Hypothalamus (tissue), 51 donors: ENCODE measurements at places on chromosomes 13 and 19.

DNA sequence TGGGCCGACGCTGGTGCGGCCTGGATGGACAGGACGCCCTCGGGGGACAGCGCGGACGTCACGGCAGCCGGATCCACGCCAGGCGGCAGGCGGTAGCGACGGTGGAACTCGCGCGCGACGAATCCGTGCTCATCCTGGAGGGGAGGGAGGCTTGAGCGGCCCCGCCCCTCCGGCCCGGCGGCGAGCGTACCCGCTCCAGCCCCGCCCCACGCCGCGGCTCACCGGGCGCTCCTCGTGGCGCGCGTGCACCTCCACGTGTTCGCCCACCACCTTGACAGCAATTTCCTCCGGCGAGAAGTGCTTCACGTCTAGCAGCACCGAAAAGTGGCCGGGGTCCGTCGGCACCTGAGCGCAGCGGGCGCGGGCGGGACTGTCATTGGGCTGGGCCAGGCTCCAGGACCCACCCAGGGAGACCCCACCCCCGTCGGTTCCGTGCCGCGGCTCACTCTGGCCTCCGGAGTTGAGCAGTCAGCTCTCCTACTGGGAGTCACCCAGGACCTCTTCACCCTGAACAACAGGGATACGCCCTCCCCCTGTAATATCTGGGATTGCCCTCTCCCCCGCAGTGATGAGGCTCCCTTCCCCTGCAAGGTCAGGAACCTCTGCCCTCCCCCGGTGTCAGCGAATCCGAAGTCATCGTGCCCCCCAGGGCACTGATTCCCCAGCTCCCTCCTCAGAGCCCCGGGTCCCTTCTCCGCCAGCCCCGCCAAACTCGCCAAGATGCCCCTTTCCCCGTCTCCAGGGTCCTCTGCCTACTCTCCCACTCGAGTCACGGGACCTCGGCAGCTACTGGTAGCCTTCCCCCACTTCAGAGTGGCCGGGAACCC is 1.1 kb downstream of the HSPB6 start:
- DNase-seq = no peak

- DNase-seq = no peak
Measured at GRCh38 chr13:109611912-109612691, 174.3 kb downstream of the IRS2 start.

- DNase-seq = no peak
Measured at GRCh38 chr13:113176822-113177221, 18.4 kb downstream of the PROZ start.

GRCh38 chr19:1474765-1475351 is 4.2 kb downstream of the C19orf25 start:
- DNase-seq = no peak

DNA sequence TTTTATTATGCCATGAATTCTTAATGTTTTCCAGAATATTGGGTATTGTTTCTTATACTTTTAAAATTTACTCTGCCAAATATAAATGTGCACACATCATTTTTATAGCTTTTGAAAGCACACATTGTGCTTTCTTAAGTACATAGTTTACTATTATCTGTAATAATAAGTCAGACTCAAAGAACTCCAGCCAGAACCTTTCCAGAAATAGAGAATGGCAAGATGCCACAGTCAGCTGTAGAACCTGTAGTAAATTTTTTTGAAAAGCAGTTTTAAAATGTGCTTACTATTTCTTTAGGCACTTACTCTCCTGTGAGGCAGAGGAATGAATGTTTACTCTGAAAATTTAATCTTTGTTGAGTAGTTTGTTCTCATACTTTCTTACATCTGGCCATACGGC is 1287.1 kb downstream of the PCDH9 start:
- DNase-seq = no peak

DNA sequence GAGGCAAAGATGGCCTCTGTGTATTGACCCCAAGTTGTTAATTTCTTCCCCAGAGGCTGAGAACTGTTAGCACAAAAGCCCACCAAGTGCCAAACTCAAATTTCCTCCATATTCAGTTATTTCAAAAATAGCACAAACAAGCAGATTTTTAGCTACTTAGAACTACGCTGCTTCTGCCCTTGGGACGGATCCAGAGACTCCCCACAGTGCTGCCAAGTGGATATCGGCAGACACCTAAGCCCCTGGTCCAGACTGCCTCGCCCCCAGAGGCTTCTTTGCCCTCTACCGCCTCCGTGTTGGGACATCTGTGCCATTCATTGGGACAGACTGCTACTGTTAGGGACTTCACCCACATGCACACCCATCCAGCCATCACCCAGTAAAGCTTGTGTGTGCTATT is 188.3 kb downstream of the POSTN start:
- no peak for DNase-seq

GRCh38 chr13:44758630-44759383 is 182.7 kb upstream of the TSC22D1 start:
- DNase-seq = no peak

DNA sequence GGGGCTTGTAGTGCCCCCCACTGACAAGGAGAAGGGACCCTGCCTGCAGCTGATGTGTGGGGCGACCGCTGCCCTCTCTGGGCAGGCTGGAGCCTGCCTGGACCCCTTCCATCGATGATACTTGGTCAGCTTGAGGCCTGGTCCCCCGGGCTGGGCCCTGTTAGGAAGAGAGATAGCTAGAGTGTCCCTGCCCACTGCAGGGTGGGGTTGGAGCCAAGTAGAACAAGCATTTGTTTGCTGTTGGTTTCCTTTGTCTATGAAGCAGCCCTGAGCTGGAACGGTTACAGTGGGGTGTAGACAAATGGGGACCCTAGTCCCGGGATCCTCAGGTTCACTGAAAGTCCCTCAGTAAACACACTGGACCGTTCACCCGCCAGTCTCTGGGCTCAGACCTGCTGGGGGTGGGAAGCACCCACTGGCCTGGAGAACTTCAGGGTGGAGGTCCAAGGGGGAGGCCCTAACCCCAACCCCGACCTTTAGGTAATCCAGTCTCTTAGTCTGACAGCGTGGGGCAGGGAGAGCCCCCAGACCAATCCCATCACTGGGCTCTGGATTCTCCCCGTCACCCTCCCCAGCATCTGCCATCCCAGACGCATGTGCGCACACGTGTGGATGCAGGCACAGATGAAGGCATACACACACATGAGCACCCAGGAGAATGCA is 204.8 kb upstream of the ZNF536 start:
- no peak for DNase-seq

GRCh38 chr19:54271106-54271505 is 9.8 kb downstream of the LILRB2 start:
- DNase-seq = no peak

DNA sequence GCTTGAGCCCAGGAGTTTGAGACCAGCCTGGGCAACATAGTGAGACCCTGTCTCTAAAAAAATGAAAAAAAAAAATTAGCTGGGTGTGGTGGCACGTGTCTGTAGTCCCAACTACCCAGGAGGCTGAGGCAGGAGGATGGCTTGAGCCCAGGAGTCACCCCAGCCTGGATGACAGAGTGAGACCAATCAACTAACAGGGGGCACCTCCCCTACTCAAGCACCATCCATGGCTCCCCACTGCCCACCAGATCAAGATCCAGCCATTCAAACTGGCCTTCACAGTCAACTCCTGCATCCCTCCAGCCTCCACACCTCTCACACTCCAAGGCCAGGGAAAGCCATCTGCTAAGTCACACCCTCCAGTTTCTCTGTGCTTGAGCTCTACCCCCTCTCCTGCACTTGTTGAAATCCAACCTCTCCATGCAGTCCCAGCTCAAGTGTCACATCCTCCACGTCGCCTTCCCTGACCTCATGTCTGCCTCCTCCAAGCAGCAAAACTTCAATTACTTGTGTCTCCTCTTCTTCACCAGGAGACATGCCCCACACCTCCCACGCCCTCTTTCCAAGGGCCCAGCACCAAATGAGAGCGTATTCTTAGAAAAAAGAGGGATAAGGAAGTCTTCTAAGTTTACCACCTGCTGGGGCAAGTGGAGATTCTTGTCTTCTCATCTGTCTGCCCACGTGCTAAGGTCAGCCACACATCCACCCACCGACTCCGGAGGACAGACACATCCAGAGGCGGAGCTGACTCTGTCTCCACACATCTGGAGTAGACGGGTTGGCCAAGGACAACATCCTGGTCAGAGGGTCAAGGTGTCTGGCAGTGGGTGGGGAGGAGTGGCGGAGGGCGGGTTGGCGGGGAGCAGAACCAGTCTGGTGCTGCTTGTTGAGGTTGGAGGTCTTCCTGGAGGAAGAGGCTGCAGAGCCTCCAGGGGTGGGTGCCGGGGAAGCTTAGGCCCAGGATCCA is 974 bp upstream of the CYP4F22 start:
- no peak for DNase-seq

DNA sequence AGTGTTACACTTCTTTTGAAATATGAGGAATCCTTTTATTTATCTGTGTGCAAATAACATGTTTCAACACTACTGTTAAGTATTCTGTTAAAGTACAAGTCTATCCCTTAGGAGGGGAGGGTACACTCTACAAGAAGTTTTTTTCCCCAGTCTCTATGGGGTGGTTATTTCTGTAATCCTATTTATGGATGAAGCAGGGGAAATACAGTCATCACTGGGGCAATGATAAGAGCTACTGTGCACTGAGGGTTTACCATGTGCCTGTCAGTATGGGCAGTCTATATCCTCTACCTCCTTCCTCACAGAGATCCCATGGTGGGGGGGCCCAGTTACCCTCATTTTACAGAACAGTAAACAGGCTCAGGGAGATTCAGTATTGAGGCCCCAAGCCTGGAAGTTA is 16.6 kb upstream of the TRIM13 start:
- DNase-seq = no peak

- DNase-seq = no peak
Measured at GRCh38 chr13:111042661-111043226, 72.4 kb upstream of the ARHGEF7 start.

DNA sequence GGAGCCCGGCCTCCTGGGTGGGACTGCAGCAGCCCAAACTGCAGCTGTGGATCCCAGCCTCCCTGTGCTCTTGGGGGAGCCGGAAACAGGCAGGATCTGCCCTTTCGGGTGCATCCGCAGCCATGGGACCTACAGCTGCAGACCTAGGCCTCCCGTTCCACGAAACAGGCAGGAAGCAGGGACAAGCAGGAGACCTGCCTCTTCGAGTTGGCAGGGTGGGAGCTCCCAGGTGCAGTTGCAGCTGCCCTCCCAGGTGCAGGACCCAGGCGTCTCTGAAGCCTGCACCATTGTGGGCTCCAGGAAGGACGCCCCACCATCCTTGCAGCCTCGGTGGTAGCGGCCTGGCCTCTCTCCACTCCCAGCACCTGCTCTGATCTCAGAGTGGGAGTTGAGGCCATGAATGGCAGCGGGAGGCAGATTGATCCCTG is 189.0 kb upstream of the KLHL1 start:
- DNase-seq = no peak

GRCh38 chr19:32977280-32977679 is 5.2 kb downstream of the FAAP24 start:
- no peak for DNase-seq

DNA sequence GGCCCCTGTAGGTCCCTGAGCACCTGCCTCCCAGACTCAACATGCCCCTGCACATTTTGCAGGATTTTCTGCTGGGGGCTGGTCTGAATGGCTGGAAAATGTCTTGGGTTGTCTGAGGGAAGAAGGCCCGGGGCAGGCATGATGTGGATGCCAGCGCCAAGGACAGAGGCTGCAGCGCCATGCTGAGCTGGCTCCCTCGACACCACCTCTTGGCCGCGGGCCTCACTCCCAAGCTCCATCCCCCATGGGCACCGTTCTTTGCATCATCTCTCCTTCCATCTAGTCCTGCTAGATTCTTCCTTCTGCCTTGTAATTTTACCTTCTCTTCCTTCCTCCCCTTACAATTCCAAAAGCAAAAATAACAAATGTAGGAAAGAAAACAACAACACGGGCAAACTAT is 70.6 kb downstream of the ZIC5 start:
- no peak for DNase-seq
